Activated T-helper 17 cell treated with anti-CD3 and anti-CD28 coated beads, Interleukin-2, amount 50 U/mL, for 72 hours (primary cell): ENCODE measurements at places on chromosomes 2 and 18. TPM values are rescaled to one million over a fixed set of nuclear protein-coding genes. Genes with fewer than 3 reads are reported as not detected.

The C2orf66 gene
- total RNA-seq, result 0.43 TPM

The CHRNG gene
- total RNA-seq, result not detected

The TCF7L1 gene
- not detected for total RNA-seq

The NAT8 gene
- total RNA-seq, result not detected

The CFC1B gene
- not detected for total RNA-seq

The LAMA1 gene
- total RNA-seq, result not detected

The SALL3 gene
- total RNA-seq, result not detected

The YES1 gene
- total RNA-seq, result 12.1 TPM

The NABP1 gene
- total RNA-seq, result 98.4 TPM

The KATNAL2 gene
- total RNA-seq, result 0.53 TPM

The FEV gene
- total RNA-seq, result not detected

The NFATC1 gene
- total RNA-seq, result 20.3 TPM

The TNS1 gene
- 44.9 TPM for total RNA-seq

The GCC2 gene
- 62.9 TPM for total RNA-seq

The MBD1 gene
- 98.7 TPM for total RNA-seq

The GDF7 gene
- 0.02 TPM for total RNA-seq

The MALL gene
- 0.13 TPM for total RNA-seq

The IMMT gene
- 138 TPM for total RNA-seq

The GPR55 gene
- 11.1 TPM for total RNA-seq

The SNX17 gene
- 59.0 TPM for total RNA-seq

The GKN1 gene
- not detected for total RNA-seq

The FBXO36 gene
- 0.67 TPM for total RNA-seq

The SULT1C4 gene
- total RNA-seq, result not detected

The B3GNT2 gene
- total RNA-seq, result 20.1 TPM

The LRRC30 gene
- not detected for total RNA-seq

The G6PC2 gene
- not detected for total RNA-seq

The PSTPIP2 gene
- total RNA-seq, result 8.1 TPM

The KIF5C gene
- 43.8 TPM for total RNA-seq

The TMEM169 gene
- 1.5 TPM for total RNA-seq

The EPB41L3 gene
- 0.13 TPM for total RNA-seq

The CNTNAP5 gene
- total RNA-seq, result not detected

The SYT4 gene
- not detected for total RNA-seq

The NPPC gene
- not detected for total RNA-seq

The KRCC1 gene
- 9.1 TPM for total RNA-seq

The EMX1 gene
- total RNA-seq, result not detected

The GPR39 gene
- not detected for total RNA-seq

The ALKAL2 gene
- not detected for total RNA-seq

The CRYGD gene
- not detected for total RNA-seq

The GAD1 gene
- total RNA-seq, result 0.73 TPM

The DLGAP1 gene
- total RNA-seq, result 1.2 TPM
